ENCODE measurements at places on chromosomes 6 and 20. TPM values are rescaled to one million over a fixed set of nuclear protein-coding genes. Genes with fewer than 3 reads are reported as not detected.
A peak's percentile ranks its signal among the peaks of the same experiment; 100 is the strongest.

- no peak for DNase-seq
Measured at GRCh38 chr6:169800116-169800667, 48.8 kb downstream of the ERMARD start.

- DNase-seq = peak; percentile 69
Measured at GRCh38 chr6:16683641-16684194, 77.5 kb downstream of the ATXN1 start.

DNA sequence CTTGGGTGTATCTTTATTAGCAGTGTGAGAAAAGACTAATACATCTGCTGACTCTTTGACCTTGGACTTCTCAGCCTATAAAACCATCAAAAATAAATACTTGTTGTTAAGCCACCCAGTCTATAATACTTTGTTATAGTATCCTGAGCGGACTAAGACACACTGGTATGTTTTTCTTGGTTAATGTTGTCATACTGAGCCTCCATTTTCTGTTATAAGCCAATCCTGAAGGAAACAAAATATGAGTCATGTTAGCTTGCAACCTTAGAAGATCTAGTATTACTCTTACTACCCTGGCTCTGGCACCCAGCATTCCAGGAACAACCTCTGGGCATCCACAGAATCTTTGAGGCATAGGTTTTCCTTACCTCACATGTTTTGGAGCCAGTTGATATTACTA is 307.2 kb downstream of the FRK start:
- peak; percentile 11 for DNase-seq

GRCh38 chr20:64149141-64149540 is 15.1 kb upstream of the MYT1 start:
- no peak for DNase-seq

DNA sequence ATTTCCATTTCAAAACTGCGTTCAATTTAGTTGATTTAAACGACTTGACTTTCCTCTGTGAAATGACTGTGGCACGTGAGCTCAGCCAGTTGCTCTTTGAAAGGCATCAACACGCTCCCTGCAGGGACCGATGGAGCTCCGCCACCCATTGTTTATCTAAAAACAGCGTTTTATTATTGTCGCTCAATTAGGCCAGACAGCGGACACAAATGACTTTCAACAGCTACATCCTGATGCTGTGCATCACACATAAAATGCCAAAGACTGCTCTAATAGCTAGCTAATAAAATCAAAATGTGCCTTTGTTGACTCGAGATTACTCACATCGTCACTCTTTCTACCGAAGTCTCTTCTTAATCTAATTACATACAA is 332.5 kb downstream of the CD83 start:
- no peak for DNase-seq

- DNase-seq = no peak
Measured at GRCh38 chr6:44301782-44302564, 11.2 kb downstream of the AARS2 start.

DNA sequence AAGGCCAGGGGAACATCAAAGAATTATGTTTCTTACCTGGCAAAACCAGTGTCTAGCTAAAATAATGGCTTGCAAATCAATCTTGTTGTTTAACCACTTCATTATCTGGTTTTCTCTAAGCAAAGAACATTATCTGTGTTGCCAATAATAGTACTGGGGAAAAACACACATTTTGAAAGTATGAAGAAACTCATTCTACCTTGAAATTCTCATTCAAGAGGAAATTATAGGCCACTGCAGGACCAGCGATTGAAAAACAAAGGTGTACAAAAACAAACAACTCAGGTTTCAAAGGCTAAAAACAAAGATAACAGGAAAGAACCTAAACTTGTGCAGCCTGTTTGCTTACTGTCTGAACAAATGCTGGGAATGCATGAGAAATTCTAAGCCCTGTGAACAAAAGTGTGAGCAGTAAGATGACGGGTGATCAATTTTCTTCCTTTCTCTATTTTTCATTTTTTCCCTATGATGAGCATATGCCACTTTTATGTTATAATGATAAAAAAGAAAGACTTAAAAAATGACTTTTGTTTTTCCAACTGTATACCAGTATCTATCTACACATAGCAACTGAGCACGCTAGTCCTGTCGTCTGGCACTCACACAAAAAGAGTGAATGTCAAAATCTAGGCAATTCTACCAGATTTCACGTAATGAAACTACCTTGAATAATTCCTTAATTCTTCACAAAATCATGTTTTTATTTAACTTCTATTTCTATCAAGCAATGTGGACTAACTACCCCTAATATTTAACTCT is 117.9 kb downstream of the SGK1 start:
- no peak for DNase-seq

GRCh38 chr6:136524339-136524935 is 25.8 kb downstream of the MAP7 start:
- DNase-seq = no peak

GRCh38 chr20:53898556-53898931 is 171.8 kb downstream of the BCAS1 start:
- no peak for DNase-seq

GRCh38 chr6:40738551-40739193 is 151.5 kb upstream of the LRFN2 start:
- DNase-seq = no peak

DNA sequence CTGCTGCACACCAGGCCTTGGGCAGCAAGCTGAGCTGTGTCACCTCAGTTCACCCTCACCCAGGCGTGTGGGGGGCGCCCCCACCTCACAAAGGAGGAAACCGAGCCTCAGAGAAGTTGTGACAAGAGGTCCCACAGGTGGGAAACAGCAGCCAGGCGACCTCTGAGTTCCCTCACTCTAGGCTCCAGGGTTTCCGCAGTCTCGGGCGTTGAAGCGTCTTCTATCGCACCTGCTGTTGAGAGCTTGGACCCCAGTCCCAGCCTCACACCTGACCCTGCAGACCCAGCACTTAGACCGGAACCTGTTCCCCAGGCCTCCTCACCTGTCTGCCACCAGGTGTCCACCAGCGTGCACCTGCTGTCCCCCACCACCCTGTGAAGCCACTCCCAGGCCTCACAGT is 22.3 kb upstream of the APMAP start:
- DNase-seq = no peak

GRCh38 chr6:126944512-126944911 is 174.0 kb upstream of the RSPO3 start:
- DNase-seq = no peak

- DNase-seq = no peak
Measured at GRCh38 chr20:4832469-4832868, 110.8 kb downstream of the PRND start.

DNA sequence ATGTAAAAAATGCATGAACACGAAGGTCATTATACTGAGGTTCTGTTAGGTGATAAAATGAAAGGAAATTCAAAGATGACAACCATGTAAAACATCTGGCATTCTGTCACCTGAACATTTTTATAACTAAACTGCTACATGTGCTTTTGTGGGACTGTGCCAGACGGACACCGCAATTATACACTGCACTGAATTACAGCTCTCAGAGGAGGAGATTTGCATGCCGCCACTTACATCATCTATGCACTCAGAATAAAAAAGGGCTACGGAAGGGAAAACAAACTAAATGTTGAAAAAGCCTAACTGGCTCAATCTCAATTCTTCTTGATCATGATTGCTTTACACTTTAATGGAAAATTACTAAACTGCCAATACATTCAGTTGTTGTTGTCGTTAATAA is 614.0 kb upstream of the EYS start:
- DNase-seq = no peak

DNA sequence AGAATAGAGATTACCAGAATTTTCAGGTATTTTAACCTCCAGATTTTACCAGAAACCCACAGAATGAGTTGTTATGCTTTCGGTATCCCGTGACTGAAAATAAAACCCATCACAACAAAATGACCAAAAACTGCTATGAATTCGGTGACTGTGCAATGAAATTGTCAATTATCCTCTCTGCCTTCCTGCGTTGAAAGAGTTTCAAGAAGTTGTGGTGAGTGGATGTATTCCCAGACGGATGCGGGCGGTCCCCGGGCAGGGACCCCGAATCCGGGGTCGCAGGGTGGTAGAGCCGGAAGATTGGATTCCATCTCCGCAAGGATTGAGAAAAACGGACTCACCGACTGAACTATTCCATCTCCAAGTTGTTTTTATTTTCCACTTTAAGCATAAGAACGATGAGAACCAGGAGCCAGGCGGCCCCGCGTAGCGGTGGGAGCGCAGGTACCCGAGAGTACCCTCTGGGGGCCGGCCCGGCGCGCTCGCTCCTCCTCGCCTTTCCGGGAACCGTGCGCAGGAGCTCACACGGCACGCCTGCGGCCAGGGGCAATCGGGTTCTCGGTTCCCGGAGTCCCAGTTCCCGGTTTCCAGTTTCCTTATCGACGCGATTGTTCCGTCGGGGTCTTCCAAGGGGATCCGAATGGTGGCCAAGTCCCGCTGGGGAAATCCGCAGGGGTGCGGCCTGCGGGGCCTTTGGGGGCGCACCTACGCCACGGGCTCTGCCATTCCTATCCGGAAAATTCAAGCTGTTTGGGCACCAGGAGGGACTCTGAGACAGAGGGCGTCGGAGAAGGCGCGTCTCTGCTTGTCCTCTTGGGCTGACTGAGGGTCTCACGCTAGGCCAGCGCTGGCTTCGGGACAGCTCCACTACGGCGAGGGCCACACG is 104.9 kb upstream of the PRDM1 start:
- DNase-seq = no peak

DNA sequence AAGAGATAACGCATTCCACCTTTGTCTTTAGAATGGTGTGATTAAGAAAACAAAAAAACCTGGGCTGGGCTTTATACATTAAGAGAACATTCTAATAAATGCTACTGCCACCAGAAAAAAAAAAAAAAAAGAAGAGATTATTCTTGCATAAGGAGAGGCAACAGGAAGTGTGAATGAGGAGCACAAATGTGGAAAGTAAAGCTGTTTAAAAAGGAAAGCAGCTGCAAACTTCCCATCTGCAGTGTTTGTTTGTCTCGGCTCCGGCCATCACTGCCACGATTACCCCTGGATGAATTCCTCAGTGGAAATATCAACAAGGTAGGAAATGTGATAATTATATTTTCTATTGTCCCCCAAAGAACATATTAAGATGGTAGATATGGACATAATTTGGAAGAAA is 223.9 kb downstream of the PHF3 start:
- DNase-seq = no peak

GRCh38 chr6:89454300-89454699 is 21.3 kb downstream of the ANKRD6 start:
- DNase-seq = no peak

Gene FERMT1
- total RNA-seq = 7.0 TPM

Gene CST5
- total RNA-seq = not detected

Gene FUT9
- total RNA-seq = not detected

Gene TSPO2
- total RNA-seq = not detected

Gene ZNF311
- total RNA-seq = 1.2 TPM

Gene C6orf118
- total RNA-seq = 0.29 TPM
